ENCODE measurements at places on chromosomes 6 and 20.

DNA sequence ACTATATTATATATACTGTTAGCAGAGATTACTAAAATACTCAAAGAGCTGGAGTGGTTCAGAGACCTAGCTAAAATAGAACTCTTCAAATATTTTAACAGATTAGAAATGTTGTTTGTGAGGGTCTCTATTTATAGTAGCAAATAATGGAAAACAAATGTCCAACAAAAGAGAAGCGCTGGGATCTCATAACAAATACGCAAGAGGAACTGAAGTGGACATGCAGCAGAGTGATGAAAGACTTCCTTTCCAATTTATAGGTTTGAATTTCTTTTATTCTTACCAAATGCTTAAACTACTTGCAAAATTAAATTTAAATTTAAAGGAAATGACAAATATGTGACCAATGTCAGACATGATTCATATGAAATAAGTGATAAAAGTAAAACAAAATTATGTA is 49.9 kb downstream of the PIGU start:
- no peak for DNase-seq

GRCh38 chr6:73234733-73235132 is 9.4 kb upstream of the KHDC1L start:
- no peak for DNase-seq

GRCh38 chr20:10634683-10635411 is 39.0 kb downstream of the JAG1 start:
- DNase-seq = no peak

- DNase-seq = no peak
Observed at GRCh38 chr6:118320652-118321051, 227.4 kb upstream of the PLN start.

DNA sequence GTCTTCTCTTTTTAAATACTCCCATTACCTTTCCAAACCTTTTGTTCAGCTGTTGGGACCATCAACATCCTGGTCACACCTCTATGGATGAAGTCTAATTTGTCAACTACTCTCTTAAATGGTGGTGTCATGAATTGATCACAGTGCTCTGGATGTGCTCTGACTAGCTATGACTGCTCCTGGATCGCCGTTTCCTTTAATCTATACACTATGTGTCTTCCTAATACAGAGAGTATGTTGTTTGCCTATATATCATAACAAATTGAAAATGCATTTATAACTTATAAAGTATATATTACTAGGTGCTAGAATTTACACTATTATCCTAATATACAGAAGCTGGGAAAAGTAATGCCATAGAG is 357.5 kb downstream of the LAMA2 start:
- no peak for DNase-seq

- no peak for DNase-seq
Observed at GRCh38 chr20:10610251-10610650, 63.5 kb downstream of the JAG1 start.

GRCh38 chr6:73878403-73878802 is 182.4 kb downstream of the CD109 start:
- DNase-seq = no peak

- no peak for DNase-seq
Observed at GRCh38 chr20:22775256-22775655, 190.9 kb upstream of the FOXA2 start.

DNA sequence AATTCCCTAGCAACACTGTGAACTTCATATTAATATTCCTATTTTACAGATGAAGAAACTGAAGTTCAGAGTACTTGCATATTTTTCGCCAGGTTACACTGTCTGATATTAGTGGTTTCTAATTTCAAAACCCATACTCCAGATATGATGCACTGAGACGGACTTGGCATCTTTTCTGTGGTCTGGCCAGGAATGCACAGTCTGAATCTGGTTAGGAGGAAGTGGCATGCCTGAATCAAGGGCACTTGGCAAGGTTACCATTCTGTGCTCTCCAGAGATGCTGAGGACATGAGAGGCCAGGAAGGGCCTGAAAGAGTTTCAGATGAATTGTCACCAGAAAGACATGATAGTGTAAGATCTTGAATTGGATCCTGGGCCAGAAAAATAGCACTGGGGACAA is 150.1 kb downstream of the HAO1 start:
- DNase-seq = no peak

- no peak for DNase-seq
Observed at GRCh38 chr20:54469952-54470351, 5.4 kb upstream of the DOK5 start.

DNA sequence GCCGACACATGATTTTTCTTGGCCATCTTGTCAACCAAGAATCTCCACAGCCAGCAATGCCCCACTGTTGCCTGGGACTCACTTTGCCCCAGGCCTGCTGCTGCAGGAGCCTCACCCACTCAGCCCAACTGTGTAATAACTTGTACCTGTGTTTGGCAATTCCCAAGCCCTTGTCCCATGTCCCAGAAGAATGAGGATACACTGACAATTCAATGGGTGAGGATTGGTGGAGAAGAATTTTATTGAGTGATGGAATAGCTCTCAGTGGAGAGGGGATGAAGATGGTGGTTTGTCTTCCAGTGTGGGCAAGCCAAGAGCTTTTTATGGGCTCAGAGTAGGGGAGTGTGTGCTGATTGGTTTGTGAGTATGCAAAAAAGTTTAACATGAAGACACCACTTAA is 861.9 kb downstream of the TFAP2A start:
- DNase-seq = no peak

DNA sequence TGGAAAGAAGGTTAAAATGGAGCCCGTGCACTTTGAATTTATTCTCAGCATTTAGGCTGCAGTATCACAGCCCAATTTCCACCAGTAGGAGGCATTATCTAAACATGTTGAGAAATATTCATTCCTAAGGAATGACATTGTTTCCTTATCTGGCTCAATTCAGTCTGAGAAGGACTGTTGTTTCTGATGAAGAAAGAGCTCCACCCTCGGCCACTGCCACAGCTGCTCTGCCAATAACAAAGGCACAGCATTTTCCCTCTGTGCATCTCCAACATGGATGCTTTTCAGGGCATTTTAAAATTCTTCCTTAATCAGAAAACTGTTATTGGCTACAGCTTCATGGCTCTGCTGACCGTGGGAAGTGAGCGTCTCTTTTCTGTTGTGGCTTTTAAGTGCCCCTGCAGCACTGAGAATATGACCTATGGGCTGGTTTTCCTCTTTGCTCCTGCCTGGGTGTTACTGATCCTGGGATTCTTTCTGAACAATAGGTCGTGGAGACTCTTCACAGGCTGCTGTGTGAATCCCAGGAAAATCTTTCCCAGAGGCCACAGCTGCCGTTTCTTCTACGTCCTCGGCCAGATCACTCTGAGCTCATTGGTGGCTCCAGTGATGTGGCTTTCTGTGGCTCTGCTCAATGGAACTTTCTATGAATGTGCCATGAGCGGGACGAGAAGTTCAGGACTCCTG is at the start of gene CALHM5:
CALHM5 (plus strand) TSS at position 216 of the 687 bp plus-strand sequence; CDS start at position 274, 58 bp downstream.
- no peak for DNase-seq

GRCh38 chr6:160678230-160678629 is 14.2 kb upstream of the LPA start:
- no peak for DNase-seq

DNA sequence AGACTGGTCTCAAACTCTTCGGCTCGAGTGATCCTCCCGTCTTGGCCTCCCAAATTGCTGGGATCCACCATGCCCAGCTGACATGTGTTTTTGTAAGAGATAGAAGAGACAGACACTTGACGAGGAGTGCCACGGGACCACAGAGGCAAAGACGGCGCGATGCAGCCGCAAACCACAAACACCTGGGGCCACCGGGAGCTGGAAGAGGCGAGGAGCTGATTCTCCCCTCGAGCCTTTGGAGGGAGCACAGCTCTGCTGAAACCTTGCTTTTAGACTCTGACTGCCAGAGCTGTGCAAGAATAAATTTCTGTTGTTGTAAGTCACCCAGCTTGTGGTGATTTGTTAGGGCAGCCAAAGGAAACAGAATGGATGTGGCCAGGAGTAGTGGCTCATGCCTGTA is 46.9 kb downstream of the TFAP2C start:
- DNase-seq = no peak

DNA sequence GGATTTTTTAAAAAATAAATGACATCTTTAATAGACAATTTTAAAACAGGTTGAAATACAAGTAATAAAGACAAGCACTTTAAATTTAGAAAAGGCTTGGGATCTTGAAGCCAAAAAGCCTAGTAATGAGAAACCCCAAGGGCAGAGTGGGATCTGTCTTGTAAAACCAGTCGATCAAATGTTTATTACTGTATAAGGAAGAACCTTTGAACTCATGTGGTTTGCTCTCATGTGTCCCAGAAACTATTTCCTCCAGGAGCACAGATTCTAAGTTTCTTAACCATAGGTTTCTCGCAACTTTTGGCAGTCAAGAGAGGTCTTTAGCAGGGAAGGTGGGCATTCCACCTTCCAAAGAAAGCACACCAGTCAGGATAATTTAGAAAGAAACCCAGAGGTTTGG is 541.7 kb upstream of the BTBD3 start:
- no peak for DNase-seq

- no peak for DNase-seq
Observed at GRCh38 chr6:53813096-53813495, 18.3 kb downstream of the LRRC1 start.
